Stimulated activated CD8-positive, alpha-beta memory T cell treated with anti-CD3 and anti-CD28 coated beads, Interleukin-2, amount 100 ng/mL, for 48 hours (primary cell): ENCODE measurements at places on chromosomes 7 and 10.

- DNase-seq: no peak
Observed at GRCh38 chr10:59175538-59176240, 754 bp upstream of the PHYHIPL start.

GRCh38 chr10:13661256-13661655, 74.5 kb downstream of the PRPF18 start:
- no peak for DNase-seq

DNA sequence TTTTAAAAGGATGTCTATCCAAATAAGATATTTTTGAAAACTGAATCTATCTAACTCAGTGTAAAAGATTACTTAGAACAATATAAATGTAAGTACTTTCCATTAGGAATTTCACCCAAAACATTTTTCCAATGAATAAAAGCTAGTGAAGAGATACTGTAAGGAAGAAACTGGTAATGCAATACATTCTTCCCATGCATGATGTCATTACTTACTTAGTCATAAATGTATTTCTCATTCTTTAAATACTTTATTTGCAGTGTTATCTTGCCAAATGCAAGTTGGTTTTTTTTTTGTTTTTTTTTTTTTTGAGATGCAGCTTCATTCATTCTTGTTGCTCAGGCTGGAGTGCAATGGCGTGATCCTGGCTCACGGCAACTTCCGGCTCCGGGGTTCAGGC, 265.6 kb downstream of the PHF14 start:
- no peak for DNase-seq

DNA sequence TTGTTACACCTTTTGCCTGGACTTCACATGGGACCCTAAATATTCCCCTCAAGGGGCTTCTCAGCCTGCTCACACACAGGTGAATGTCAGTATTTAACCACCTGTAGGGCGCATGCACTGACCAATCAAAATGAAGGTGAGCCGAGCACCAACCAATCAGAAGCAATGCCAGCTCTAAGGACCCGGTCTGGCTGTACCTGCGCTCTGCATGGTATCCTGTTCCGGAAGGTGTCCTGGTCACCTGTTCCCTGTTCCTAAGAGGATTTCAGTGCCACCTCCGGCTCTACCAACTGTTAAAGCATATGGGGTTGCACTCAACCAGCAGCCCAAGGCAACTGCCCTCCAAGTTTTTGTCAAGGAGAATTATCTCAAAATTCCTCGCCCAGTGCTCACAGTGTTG, 18.4 kb upstream of the CALN1 start:
- DNase-seq: no peak

- DNase-seq: no peak
Observed at GRCh38 chr10:11279314-11279713, 261.6 kb downstream of the CELF2 start.

DNA sequence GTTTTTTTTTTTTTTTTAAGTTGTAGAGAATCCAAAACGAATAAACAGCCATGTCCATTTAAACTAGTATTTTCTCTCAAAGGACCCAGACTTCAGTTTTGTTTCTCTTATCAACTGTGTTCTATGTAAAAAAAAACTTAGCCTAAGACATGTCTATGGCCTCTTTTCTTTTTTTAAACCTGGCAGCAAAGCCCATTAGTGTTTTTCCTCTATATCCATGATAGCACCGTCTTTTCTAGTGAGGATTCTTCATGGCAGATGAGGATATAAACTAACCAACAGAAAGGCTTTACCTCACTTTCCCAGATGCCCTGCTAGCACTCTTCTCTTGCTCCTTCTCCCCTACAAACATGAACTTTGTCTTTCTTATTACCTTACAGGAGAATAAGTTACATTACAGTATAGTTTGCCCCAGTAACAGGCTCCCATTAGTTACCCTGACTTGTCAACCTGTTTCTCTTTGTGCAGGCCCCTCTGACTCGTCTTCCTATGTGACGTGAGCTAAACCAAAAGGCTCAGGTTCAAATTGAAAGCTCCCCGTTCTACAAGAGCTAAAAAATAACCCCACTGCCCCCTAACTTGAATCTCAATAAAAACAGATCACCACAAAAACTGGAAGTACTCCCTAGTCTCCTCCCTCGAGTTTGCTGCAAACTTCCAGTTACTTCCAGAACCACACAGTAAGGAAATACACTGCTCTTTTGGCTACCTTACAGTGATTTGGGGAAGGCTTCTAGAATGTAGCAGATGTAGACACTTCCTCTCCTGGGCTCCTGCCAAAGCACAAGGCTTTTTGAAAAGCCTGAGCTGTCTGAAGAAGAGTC, 20.1 kb downstream of the P4HA1 start:
- DNase-seq: no peak

DNA sequence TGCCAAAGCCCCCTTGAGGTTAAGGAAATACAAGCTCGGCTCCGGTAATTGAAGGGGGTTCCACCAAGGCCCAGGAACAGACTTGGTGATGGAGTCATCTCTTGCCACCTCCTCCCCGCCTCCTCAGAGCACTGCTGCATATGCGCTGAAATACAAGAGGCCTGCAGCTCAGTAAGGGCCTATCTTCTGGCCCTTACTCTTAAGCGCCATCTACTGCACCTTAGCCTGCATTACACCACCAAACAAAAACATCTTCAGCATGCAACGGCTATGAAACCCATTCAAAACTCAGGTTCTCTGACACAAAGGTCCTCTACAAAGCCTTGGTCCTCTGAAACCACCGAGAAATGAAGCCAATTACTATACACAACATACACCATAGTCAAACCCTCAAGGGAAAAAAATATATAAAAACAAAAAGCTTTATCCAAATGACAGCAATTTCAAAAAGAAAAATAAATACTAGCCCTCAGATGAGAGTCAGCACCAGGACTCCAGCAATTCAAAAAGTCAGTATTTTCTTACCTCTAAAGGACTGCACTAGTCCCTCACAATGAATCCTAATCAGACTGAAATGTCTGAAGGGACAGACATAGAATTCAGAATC, 176.8 kb upstream of the TBX20 start:
- DNase-seq: no peak

- DNase-seq: no peak
Observed at GRCh38 chr7:2511769-2512168, 7.8 kb upstream of the LFNG start.

GRCh38 chr10:51862149-51862548, 162.8 kb upstream of the CSTF2T start:
- no peak for DNase-seq

GRCh38 chr10:29501692-29502091, 133.1 kb downstream of the SVIL start:
- no peak for DNase-seq

GRCh38 chr10:42149027-42149700, 489.2 kb downstream of the ZNF33B start:
- no peak for DNase-seq

DNA sequence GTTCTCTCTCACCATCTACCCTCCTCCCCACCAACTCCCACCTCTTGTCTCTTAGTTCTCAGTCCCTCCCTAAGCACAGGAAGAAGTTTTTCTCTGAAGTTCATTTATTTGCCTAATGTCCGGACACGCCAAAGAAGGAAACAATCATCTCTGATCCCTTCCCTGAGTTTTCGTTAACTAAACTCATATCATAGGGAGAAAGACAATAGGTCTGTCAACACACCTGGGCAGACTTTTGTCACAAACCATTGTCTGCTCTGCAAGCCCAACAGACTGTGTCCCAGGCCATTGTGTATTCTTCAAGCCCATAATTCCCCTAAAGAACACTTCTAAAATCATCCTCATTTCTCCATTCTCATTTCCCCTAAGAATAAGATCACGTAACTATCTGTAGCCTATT, 691.0 kb upstream of the MBL2 start:
- DNase-seq: no peak

- no peak for DNase-seq
Observed at GRCh38 chr10:81036257-81036656, 498.6 kb downstream of the SH2D4B start.

- no peak for DNase-seq
Observed at GRCh38 chr10:78910886-78911285, 157.9 kb upstream of the ZMIZ1 start.

- no peak for DNase-seq
Observed at GRCh38 chr7:28779954-28780353, 178.2 kb downstream of the TRIL start.

GRCh38 chr10:84308481-84309304, 19.7 kb upstream of the CCSER2 start:
- DNase-seq: no peak

DNA sequence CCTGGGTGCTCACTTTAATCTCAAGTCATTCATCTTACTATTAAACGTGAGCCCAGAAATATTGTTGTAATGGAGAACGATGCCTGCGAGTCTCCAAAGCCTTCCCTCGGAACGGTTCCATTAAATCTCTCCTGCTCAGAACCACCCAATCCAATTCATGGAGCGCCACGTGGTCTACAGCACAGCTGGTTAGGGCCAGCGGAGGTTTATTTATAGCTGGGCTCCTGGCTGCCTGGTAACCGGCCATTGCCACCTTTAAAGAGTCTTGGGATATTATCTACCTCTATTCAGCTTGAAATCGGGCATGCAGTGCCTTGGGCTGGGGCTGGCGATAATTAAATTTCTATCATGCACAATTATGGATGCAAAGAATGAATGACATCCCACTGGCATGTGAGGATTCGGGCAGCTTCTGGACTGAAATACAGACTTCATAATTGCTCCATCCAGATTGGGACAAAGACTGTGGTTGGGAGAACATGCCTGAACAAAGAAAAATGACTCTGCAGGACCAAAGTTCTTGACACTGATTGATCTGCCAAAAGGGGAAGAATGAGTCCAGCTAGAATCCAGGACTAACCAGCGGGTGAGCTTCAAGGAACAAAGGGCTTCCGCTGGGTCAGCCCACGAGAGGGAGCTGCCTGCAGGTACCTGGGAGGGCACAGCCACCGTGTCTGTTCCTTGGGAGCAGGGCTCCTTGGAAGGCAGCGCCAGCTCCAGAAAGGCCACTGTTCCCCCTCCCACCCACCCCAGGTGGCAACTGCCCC, 7.3 kb downstream of the FAM20C start:
- no peak for DNase-seq

DNA sequence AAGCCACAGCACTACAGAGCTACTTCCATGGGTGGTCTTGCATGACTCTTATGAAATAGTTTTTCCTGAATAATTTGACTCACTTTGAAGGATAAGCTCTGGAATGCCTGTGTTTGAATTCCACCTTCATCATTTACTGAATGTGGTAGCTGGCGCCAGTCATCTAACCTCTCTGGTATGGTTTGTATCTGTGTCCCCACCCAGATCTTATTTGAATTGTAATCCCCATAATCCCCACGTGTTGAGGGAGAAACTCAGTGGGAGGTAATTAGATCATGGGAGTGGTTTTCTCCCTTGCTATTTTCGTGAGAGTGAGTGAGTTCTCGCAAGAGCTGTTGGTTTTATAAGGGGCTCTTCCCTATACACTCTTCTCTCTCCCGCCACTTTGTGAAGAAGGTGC, 11.2 kb upstream of the SLC13A1 start:
- DNase-seq: no peak

GRCh38 chr7:46071076-46071475, 150.0 kb upstream of the IGFBP3 start:
- no peak for DNase-seq

DNA sequence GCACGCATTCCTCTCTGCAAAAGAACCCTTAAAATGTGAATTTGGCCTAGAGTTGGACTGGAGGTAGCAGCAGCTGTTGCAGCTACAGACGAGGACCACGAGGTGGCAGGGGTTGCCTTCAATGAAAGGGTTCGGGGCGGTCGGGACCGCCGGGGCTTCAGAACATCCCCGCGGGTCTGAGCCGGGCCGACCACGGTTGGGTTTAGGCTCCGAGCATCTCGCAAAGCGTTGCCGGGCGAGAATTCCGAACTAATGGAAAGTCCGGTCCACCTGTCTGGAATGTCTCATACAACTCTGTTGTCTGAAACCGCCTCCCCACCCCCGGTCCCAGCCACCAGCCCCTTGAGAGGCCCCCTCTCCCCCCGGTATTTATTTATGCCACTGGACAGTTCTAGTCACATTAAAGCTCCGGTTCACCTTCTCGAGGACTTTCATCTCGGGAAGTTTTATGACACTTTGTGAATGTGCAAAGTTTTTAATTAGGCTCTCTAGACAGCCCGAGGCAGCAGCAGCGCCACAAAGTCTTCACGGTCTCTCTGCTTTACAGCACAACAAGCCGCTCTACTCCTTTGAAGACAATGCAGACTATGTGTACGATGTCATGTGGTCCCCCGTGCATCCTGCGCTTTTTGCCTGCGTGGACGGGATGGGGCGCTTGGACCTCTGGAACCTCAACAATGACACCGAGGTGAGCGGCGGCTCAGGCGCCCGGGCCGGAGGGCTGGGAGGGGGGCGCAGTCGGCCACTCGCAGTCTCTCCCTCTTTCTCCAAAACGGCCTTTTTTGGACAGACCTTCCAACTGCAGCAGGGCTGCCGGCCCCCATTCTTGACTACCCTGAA, 246.2 kb downstream of the SLC25A13 start:
- DNase-seq: peak; percentile 25

GRCh38 chr7:135728136-135728669, at the start of gene SLC13A4:
Gene SLC13A4 (minus strand): TSS chr7:135728186. CDS start chr7:135727496, 690 bp downstream.
- DNase-seq: no peak

DNA sequence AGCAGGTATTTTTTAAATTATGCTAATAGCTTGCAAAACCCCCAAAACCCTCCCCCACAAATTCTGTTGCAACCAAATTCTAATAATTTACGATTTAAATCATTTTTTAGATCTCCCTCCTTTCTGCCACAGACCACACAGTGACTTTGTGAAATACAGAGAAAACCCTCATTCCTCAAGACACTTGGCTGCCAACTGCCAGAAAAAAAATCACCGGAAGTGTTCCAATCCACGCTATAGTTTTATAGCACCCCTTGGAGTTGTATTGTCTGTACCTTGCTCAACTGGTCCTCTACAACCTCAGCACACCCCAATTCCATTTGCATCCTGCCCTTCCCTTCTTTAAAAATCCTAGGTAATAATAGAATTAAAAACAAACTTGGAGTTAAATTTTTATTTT, 560.1 kb downstream of the PARD3 start:
- DNase-seq: no peak

- no peak for DNase-seq
Observed at GRCh38 chr7:88363249-88363648, 56.6 kb upstream of the STEAP4 start.

- no peak for DNase-seq
Observed at GRCh38 chr10:63583909-63584724, 62.9 kb downstream of the REEP3 start.

- DNase-seq: no peak
Observed at GRCh38 chr10:3135006-3135405, 37.6 kb downstream of the PITRM1 start.

DNA sequence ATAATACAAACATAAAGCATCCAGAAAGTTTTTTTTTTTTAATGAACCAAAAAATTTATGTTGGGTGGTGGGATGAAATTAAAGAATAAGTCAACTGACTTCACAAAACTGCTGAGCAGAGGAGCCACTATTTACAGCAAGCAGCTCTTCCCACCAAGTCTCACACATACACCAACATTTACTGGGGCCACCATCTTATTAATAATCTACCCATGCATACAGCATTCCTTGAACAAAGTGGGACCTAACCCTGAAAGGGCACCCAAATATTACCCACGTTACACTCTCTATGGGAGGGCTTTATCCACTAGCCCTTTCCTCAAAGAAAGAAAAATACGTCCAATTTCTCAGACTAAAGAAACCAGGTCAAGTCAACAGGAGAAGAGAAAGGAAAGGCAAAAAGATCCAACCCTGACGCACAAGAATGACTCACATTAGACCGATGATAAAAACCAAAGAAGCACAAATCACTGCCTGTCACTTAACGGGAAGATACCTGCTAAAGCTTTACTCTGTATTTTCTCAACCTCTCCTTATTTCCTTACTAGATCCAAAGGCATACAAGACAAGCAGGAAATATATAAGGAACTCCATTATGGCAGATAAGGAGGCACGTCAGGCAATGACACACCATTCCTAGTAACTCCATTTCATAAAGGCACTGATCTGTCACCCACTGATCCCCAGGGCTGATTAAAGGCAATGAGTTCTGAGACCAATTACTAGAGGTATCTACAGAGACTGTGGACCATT, 141.8 kb upstream of the ASAH2 start:
- no peak for DNase-seq
